ENCODE measurements at places on chromosomes 6 and 20. TPM values are rescaled to one million over a fixed set of nuclear protein-coding genes. Genes with fewer than 3 reads are reported as not detected.

DNA sequence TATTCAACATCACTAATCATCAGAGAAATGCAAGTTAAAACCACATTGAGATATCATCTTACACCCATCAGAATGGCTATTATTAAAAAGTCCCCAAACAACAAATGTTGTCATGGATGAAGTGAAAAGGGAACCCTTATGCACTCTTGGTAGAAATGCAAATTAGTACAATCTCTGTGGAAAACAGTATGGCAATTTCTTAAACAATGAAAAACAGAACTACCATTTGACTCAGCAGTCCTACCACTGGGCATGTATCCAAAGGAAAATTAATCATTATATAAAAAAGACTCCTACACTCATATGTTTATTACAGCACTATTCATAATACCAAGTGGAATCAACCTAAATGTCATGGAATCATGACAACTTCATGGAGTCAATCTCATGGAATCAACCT is 611.3 kb upstream of the GJE1 start:
- no peak for DNase-seq

DNA sequence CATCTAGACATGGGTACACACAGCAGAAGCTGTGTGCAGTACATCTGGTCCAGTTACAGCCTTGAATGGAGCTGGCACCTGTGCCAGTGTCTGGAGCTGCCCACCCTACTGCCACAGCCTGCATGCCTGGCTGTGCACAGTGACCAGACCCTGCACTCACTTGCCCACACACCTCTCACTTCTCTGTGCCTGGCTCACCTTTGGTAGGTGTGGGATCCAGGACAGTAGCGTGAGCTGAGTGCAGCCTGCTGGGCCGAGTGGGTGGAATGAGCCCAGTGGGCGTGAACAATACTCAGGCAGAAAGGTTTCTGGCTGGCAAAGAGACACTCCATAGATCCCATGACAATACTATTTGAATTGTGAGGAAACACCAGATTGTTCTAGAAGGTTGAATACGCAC is 839.5 kb upstream of the FLRT3 start:
- DNase-seq, result no peak

- no peak for DNase-seq
Measured at GRCh38 chr6:127515234-127515793, 3.8 kb downstream of the MTCL3 start.

- DNase-seq, result no peak
Measured at GRCh38 chr20:5524896-5525295, 208.1 kb upstream of the PROKR2 start.

Gene RBM12
- total RNA-seq, result 72.5 TPM

Data from upper lobe of right lung (tissue), 1 donor.